ENCODE measurements at places on chromosomes 1 and 21.

DNA sequence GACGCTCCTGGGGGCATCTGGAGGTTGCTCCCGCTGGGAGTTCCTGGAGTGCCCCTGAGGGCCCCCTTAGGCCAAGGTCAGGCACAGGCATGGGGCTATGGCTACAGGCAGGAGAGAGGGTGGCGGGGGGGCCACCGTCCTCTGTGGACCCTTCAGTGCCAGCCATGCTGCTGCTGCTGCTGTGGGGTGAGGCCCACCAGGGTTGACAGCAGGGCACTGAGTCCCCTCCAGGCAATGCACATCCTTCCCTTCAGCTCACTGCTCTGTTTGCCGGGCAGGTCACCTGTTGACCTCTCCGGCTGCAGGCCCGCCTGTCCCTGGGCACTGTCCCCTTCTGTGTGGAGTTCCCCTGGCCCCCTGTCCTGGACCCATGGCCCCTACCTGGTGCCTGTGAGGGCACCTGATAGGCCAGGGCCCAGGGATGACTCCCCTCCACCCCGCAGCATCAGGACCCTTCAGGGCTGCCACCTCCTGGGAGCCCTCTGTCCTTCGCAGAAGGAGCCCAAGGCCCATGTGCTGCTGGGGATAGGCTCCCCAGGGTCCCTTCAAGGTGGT, 34.1 kb upstream of the ADARB1 start:
- peak; percentile 61 for DNase-seq

- no peak for DNase-seq
Observed at GRCh38 chr1:167648978-167649744, 19.1 kb downstream of the RCSD1 start.

DNA sequence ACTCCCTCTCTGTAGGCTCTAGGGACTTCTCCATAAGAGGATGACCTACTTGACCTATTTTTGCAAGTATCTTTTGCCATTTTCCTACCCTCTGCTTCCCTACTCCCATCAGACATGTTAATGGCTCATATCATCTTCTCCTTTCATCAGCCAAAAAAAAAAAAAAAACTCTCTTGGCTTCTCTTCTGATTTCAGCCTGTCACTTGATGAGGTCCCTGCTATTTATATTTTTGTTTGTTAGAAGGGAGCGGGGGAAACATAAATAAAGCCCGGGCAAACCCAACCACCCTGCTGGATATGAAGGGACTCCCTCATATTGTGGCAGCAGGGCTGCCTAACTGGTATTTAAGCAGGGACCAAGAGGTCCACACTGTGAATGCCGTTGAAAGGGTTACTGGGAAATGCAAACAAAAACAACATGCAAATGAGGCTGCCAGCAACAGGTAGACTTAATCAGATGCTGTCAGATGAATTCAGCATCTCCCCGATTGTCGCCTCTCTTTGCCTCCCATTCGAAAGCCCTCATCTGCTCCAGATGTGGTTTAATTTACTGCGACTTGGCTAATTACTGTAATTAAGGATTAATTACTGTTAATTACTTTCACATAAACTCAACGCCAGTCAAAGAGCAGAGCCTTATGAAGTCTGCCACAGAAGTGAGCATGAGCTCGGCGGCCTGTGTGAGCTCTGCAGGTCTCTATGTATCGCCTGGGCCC, 172.3 kb downstream of the PBX1 start:
- DNase-seq = no peak

DNA sequence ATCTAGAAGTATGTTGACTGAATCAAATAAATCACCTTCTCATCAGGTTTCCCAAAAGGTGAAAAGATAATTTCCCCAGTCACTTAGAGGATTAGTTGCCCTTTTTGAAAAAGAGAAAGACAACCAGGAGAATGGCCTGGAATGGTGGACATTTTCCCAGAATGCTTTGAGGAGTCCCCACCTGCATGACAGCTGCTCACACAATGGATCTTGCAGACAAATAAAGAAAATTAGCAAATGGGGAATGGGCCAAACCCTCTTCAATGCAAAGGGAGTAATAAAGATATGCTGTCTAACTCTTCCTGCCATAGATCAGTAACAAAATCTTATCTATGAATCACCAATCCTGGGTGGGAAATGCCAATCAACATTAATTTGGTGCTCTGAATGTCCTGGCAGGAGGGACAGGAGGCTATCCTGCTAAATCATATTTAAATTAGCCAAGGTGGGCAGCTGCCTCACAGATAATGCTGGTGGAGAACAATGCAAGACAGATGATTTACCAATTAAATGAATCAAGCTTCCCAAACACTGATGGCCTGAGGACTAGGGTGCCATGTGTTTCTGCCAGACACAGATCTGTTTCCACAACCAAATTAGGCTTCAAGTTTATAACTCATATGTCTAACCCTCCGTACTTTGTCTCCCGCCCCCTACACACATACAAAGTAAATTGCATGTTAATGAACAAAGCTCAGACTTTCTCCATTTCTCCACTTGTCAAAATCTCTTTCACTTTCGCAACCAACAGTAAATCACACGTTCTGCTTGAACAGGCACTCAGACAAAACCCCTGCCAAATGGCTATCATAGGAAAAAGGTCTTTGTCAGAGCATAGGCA, 488.0 kb upstream of the PLXNA2 start:
- DNase-seq = no peak

GRCh38 chr21:45965084-45965809, 16.3 kb upstream of the COL6A1 start:
- DNase-seq = no peak

GRCh38 chr1:37482796-37483744, 8.7 kb downstream of the ZC3H12A start:
- DNase-seq = peak; percentile 46

- peak; percentile 72 for DNase-seq
Observed at GRCh38 chr1:193104502-193104906, 710 bp downstream of the GLRX2 start.

- no peak for DNase-seq
Observed at GRCh38 chr1:202616355-202616915, 93.8 kb downstream of the SYT2 start.

DNA sequence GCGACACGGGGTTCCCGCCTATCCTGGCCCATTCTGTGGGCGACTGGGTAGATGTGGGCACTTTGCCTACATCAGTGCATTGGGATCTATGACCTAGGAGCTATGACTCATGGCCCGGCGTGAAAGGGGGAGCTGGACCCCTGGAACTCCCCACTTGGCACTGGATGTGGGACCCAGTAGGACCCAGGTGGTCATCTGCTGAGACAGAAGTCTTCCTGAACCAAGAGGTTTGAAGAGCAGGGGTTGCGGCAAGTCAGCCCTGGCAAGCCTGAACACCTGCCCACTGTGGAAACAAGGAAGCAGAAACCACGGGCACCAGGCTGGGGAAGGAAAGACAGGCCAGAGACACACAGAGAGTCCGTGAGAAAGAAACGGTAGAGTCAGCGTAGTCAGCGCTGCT, 656.7 kb downstream of the AJAP1 start:
- DNase-seq = no peak

GRCh38 chr21:23664193-23664694, 1943.0 kb downstream of the MRPL39 start:
- DNase-seq = no peak

DNA sequence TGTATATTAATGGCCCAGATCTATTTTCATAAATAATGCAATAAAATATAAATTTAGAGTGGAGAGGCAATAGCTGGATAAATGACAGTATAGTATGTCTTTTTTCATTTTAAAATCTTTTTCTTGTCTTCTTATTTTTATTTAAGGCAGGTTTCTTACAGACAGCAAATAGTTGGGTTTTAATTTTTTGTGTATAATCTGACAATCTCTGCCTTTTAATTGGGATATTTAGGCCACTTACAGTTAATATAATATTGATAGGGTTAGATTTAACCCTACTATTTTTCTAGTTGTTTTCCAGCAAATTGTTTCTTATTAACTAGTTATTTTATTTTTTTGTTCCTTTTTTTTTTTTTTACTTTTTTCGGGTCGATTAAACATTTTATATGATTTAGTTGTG, 23.3 kb upstream of the KCTD3 start:
- no peak for DNase-seq

GRCh38 chr1:47680815-47681475, 243.1 kb downstream of the FOXD2 start:
- peak; percentile 37 for DNase-seq

- no peak for DNase-seq
Observed at GRCh38 chr1:30466610-30467009, 256.8 kb downstream of the MATN1 start.
